Dermis blood vessel endothelial cell (primary cell): ENCODE measurements at places on chromosomes 1 and 21. TPM values are rescaled to one million over a fixed set of nuclear protein-coding genes. Genes with fewer than 3 reads are reported as not detected.

The SLC44A3 gene
- total RNA-seq, result 2.9 and 3.0 TPM in 2 replicates

The LPAR3 gene
- total RNA-seq, result 0.17 TPM in 1 of 2 replicates, not detected in the other

The TAS1R3 gene
- total RNA-seq, result 0.28 and 0.85 TPM in 2 replicates

The AMPD1 gene
- not detected in 2 replicates for total RNA-seq

The MRPL20 gene
- total RNA-seq, result 98.2 and 102 TPM in 2 replicates

The FBLIM1 gene
- 195 and 296 TPM in 2 replicates for total RNA-seq

The NUP210L gene
- total RNA-seq, result 0.09 and 0.17 TPM in 2 replicates

DNA sequence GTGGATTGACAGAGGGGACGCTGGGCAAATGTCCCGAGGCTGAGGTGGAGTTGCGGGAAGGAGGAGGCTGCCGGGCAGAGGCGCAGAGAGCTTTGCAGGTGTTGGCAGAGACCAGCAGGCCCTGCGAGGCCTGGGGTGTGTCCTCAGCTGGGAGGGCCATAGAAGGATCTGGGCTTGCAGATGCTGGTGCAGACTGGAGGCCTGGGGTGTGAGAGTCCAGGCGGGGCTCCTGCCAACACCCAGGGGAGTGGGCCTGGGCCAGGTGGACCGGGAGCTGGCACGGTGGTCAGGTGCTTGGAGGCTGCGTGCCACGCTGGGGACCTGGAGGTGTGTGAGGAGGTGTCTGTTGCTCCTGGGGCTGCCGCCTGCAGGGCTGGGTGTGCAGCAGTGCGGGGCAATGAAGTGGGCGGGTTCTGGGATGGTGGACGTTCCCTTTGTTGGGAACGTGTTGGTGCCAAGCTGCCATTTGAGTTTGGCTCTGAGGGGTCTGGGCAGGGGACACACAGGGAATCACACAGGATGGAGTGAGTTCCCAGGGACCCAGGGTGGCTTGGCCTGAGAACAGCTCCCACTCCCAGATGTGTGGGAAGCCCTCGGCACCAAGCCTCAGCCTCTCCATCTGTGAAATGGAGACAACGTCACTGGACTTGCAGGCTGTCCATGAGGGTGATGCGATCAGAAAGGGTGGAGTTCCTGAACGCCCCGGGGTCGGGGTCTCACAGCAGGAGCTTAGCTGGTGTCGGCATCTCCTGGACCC, 39.9 kb upstream of the POFUT2 start:
- DNase-seq, result no peak

GRCh38 chr1:226600254-226600653, 51.7 kb downstream of the STUM start:
- DNase-seq, result no peak

DNA sequence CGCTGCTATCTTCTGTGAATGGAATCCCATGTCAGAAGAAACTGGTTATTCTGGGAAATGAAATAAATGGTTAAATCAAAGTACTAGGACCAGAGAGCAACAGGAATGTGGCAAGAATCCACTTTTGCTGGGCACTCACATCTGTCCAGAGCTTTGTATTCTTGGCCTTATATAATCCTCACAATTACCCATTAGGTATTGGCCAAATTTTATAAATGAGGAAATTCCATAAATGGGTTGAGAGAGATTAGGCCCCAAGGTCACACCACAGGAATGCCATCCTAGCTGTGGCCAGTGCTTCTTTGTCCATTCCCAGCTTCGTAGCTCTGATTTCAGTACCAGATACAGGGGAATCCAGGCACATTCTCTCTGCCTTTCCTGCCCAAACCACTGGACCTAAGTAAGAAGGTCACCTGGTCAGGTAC, 76.1 kb upstream of the HOOK1 start:
- no peak for DNase-seq

DNA sequence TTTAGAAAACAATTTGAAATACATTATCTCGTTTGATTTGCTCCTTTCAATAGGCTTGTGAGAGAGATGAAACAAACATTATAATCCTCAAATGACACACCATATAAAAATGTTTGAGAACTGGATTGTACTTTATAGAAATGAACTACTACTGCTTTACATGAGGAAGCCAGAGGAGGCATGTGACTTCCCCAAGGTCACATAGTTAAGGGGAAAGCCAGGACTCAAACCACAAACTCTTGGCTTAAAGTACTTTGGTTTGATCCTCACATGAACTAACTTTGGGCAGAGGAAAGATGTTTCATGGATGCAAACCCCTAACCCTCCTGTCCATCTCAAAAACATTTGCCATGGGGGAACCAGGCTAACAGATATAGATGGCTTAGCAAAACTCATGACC, 4.7 kb downstream of the ARHGEF11 start:
- peak; percentile 34 for DNase-seq

DNA sequence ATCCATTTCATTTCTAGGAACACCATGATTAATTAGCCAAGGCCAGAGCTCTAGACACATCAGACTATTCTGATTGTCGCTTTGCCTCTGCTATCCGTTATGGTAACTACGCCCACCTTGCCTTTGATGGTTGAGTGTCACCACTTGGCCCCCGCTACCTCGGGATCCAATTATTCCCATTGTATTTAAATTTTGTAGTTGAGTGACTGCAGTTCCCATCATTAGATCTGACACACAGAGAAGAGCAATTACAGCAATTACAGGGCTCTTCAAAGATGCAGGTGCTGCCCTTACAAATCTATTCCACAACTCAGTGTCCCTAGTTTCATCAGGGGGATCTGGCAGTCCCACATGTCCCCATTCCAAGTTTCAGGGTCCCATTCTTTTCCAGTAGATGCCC, 44.9 kb upstream of the ABCA4 start:
- no peak for DNase-seq

DNA sequence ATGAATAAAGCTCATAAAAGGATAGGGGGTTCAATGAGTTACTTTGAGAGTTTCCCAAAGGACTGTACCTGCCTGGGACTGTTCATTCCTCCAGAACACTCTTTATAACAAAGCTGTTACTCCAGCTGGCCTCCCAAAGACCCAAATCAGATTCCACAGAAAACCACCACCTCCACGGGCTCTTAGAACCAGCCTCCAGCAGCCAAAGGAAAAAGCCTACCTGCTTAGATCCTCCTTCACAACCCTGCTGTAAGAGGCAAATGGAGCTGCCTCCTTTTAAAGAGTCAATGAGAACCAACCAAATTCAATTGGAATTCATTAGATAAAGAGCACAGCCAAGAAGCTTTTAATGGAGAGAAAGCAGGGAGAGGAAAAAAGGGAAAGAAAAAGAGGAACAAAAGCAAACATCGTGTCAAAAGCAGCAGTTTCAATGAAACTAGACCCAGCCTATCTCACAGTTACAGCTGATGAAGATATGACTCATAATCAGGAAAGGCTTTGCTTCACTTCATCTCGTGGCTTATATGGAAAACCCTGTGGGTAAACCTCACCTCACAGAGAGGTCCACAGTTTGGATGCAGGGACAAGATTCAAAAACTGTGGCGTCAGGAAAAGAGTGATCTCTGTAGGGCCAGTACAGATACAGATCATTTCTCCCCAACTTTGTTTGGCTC, 27.8 kb upstream of the FMO4 start:
- no peak for DNase-seq

DNA sequence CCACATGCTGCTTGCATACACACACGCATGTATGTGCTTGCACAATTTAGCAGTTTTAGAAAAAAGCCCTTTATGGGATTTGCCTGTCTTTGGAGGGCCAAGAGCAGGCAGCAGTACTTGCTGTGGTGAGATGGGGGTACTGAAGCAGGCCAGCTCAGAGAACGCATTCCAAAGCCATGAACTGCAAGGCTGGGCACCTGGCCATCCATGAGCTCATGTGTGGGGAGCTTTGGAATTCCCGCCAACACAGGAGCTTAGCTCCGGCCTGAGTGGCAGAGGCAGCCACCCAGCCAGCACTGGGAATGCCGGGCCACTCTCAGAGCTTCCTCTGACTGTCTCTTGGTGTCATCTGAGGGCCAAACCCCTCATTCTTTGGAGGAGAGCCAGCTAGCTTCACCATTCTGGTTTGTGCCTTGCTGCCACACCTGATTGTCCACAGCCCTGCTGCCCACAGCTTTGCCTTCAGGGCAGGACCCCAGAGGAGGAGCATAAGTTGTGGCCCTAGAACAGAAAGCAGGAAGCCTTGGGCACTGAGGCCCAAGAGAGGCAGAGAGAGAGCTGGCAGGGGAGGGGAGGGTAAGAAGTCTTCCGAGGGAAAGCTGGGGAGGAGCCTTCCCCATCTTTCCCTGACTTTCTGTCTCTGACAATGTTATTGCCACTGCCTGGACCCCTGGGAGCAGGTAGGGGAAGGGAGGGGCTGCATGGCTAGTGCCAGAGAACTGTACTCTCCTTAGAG, 92.1 kb upstream of the POU3F1 start:
- DNase-seq, result peak; percentile 51

GRCh38 chr1:197467881-197468280, 199.8 kb downstream of the CRB1 start:
- no peak for DNase-seq

DNA sequence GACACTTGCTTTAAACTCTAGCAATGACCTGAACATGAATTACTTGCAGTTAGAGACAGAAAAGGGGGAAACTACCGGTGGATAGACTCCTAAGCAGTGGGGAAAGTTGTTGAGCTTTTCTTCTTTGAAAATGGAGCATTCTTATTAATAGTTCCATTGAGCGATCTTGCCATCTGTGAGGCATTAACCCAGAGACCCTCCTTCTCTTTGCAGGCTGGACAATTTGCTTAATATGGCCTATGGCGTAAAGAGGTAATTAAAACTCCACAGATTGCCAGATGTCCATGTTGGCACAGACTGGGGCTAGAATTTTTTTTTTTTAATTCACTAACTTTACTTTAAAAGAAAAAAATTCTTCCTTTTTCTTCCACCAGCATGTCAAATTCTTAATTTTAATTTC, 88.5 kb downstream of the ELAVL4 start:
- DNase-seq, result no peak

- DNase-seq, result no peak
These were observed 169.8 kb upstream of the B3GALT2 start for GRCh38 chr1:193356249-193356648.

DNA sequence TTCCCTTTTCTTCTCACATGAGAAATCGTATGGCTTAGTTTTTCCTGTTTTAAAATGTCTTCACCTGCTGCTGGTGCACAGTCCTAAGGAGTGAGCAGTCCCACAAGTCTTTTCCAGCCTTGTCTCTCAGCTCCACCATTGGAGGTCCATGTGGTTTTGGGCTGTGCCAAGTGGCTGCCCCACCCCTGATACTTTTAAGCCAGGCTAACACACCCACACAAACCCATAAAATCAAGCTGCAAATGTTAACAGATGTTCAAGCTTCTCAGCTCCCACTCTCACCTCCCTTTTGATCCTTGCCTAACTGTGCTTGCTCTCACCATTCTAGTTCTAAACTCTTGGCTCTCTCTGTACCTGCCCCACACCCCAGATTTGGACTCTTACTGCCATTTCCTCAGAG, 74.5 kb upstream of the COL24A1 start:
- DNase-seq, result no peak

DNA sequence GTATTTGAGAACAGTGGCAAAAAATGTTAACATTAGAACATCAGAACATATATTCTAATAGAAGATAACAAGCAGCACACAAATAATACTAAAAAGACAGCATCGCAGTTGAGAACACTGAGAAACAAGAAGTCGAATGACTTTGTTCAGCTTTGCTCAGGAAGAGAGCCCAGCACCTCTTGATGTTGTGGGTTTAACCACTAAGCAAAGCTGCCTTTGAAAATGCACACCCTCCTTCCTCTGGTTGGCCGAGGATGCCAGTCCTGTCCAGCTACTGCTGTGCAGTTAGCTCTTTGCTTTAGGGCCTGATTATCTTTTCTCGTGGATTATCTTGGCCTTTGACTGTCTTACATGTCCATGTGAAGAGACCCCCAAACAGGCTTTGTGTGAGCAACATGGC, 60.5 kb downstream of the SPATA46 start:
- no peak for DNase-seq

GRCh38 chr21:21898801-21899200, 900.6 kb downstream of the NCAM2 start:
- no peak for DNase-seq
